ENCODE measurements at places on chromosomes 13 and 19.

GRCh38 chr13:27549406-27549981 is 70.8 kb downstream of the LNX2 start:
- no peak for DNase-seq

DNA sequence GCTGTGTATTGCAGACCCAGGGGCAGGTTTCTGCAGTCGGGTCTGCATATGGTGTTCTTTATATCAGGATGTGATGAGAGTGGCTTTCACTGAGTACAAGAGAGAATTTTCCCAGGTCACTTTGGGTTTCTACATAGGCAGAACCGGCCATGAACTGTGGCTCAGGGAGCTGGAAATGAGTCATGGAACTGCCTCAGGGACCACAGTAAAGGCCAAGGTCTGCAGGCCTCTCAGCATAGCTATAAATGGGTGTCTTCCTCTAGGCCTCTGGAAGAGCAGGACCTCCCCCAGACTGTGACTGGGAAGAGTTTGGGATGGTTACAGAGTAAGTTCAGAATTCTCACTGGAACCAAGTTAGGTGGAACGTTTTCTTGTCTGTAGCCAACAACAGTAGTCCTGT is 51.8 kb upstream of the ZNF681 start:
- no peak for DNase-seq

DNA sequence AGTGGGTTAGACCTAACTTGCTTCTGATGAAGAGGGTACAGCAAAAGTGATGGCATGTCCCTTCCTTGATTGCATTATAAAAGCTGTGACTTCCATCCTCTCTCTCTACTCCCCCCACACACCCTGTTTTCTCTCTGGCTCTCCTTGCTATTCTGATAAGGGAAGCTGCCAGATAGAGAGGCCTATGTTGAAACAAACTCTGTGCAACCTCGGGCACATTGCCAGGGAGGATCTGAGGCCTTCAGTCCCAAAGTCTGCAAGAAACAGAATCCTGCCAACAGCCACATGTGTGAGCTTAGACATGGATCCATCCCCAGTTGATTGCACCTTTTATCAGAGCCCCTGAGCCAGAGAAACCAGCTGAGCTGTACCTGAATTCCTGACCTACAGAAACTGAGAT is 44.8 kb upstream of the ARGLU1 start:
- DNase-seq: no peak

DNA sequence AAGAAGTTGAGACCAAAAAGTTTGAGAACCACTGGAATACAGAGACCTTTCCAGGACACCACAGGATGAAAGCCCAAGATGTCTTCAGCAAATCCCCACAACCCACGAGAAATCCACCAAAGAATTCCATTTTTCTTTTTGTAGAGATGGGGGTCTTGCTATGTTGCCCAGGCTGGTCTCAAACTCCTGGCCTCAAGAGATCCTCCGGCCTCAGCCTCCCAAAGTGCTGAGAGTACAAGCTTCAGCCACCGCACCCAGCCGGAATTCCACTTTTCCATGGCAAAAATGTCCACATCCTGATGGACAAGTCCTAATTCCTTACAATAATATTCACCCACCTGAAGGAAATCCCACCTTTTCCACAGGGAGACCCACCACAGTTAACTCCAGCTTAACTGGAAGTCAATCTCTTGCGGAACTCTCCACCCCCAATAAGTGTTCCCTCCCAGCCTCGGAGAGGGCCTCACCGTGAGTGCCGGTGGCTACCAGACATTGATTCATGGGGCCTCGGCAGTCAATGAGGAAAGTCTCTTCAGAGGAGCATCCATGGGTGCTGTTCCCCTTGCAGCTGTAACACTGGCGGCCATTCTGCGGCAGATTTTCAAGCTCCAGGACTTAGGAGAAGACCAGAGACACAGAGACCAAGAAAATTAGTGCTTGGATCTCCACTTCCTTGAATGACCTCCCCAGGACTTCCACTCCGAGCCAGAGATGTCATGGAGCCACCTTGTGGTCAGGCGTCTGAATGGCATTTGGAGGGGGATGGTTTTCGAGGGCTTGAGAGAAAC is 12.3 kb upstream of the CADM4 start:
- no peak for DNase-seq

DNA sequence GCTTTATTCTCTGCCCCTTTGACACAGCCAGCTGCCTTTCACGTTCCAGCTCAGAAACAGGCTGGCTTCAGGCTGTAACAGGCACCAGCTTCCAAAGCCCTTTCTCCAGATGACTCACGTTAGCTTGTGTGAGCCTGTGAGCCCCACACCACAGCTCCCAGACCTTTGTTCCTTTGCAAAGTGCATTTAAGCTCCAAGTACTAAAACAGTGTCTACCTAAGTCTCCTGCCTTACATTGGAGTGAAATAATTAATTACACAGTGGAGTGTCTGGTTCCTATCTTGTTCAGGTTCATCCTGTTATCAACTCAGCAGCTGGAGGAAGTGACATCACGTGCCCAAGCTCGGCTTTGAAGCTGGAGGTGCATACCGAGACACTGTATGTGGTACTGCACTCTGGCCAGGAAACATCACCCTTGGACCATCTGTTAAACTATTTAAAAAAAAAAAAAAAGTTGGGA is 475.8 kb downstream of the FOXO1 start:
- no peak for DNase-seq

DNA sequence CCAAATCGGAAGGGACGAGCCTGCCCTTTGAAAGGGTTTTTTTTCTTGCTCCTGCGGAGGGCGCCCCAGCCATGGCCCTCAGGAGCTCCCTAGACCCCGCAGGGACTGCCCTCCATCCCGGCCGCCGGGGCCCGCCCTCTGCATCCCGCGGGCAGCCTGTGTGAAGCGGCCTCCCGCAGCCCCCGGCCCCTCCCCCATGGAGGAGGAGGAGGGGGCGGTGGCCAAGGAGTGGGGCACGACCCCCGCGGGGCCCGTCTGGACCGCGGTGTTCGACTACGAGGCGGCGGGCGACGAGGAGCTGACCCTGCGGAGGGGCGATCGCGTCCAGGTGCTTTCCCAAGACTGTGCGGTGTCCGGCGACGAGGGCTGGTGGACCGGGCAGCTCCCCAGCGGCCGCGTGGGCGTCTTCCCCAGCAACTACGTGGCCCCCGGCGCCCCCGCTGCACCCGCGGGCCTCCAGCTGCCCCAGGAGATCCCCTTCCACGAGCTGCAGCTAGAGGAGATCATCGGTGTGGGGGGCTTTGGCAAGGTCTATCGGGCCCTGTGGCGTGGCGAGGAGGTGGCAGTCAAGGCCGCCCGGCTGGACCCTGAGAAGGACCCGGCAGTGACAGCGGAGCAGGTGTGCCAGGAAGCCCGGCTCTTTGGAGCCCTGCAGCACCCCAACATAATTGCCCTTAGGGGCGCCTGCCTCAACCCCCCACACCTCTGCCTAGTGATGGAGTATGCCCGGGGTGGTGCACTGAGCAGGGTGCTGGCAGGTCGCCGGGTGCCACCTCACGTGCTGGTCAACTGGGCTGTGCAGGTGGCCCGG is 815 bp downstream of the MAP3K10 start:
- no peak for DNase-seq

- DNase-seq: no peak
Measured at GRCh38 chr19:55068950-55069864, 6.3 kb upstream of the RDH13 start.

- no peak for DNase-seq
Measured at GRCh38 chr19:11421371-11422098, 2.4 kb upstream of the RGL3 start.

DNA sequence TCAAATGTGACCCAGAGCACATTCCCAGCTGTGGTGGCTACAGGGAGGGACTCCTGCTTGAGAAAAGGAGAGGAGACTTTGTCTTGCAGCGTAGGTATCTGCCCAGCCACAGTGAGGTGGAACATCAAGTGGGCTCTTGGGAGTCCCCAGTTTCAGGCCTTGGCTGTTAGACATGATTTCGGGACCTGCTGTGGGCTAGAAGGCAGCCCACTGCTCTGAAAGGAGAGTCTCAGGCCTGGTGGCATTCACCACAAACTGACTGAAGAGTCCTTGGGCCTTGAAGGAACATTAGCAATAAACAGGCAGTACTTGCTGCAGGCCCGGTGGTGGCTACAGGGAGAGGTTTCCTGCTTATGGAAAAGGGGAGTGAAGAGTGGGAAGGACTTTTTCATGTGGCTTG is 61.8 kb upstream of the TEX29 start:
- no peak for DNase-seq

DNA sequence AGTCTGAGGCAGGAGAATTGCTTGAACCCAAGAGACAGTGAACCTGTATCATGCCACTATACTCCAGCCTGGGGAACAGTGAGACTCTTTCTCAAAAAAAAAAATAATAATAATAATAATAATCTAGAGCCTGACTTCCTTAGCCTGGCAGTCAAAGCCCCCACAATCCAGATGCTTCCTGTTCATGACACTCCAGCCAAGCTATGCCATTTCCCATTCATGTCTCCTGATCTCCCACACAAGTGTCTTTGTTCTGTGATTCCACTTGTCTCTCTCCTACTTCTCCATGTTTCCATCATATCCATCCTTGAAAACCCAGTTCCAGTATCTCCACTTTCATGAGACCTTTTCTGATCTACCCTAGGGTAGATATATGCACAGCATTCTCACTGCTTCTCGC is 150.7 kb downstream of the FOXO1 start:
- no peak for DNase-seq

DNA sequence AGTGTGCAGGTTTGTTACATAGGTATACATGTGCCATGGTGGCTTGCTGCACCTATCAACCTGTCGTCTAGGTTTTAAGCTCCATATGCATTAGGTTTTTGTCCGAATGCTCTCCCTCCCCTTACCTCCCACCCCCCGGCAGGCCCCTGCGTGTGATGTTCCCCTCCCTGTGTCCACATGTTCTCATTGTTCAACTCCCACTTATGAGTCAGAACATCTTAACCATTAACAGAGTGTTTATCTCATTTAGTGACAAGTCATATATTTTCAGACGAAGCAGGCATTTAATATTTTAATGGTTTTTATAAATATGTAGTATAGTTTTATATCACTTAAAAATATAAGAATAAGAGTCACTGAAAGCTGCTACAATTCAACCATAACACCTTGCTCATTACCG is 780.5 kb upstream of the ARGLU1 start:
- no peak for DNase-seq

- no peak for DNase-seq
Measured at GRCh38 chr19:31278555-31279435, 70.4 kb downstream of the TSHZ3 start.

GRCh38 chr19:35260694-35261304 is 8.0 kb upstream of the USF2 start:
- no peak for DNase-seq

DNA sequence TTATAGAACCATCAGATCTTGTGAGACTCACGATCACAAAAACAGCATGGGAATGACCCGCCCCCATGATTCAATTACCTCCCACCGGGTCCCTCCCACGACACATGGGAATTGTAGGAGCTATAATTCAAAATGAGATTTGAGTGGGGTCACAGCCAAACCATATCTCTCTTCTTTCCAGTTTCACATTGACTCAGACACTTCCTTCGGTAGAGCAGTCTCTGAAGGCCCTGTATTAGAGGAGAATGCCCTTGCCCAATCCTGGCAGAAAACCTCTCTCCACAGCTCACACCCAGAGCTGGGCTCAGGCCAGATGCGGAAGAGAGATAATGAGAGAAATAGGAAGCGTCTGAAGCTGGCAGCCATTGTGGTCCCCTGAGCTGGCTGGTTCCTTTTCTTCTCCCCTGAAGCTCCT is 72.4 kb upstream of the CLDN10 start:
- no peak for DNase-seq

Data from GOT3 (cell line).